ENCODE measurements at places on chromosomes 6 and 20.

GRCh38 chr20:25389401-25389857 is 1.2 kb downstream of the ABHD12 start:
- DNase-seq: no peak

- DNase-seq: no peak
Observed at GRCh38 chr6:44498436-44498835, 110.9 kb downstream of the CDC5L start.

- no peak for DNase-seq
Observed at GRCh38 chr20:63103402-63104311, 96.9 kb upstream of the BHLHE23 start.

DNA sequence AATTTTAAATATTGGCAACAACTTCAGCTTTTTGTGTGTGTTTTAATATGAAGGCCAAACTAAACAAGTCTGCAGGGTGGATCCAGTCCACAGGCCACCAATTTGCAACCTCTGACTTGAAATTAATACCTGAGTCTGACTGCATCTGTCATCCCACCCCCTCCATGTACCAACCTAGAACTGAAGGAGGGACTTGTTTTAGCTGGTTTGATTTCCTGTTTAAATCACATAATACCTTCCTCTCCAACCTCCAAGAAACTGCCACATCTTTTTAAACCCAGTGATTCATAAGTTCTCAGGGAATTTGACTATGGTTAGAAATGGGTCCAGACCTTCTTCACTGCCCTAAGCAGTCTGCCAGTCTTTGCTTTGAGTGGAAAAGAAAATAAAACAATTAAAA is 21.6 kb downstream of the RNF8 start:
- DNase-seq: no peak

DNA sequence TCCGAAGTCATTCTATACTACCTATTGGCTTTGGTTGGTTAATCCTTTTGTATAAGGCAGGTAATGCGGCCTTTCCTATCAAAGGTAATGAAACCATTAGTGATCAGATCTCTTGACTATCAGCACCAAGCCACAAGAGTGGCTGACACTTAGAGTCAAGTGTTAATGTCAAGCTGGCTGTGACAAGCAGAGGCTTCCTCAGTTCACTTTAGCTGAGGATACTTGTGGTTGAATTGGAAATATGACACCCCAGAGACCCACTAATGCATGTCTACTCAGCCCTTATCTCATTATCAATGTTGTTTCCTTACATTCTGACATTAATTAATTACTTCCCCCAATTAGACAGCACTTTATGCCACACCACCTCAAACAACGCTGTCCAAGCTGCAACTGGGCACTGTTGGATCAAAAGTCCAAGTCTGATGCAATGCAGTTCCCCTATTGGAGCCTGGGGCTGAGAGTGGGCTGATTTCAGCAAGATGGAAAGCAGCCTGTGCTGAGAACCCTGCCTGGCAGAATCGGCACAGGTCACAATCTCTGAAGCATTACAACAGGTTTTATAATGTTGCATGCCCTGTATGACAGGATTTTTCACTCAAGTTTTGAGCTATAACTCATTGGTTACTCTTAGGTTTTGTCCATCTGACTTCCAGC is 273.5 kb downstream of the COL12A1 start:
- no peak for DNase-seq

DNA sequence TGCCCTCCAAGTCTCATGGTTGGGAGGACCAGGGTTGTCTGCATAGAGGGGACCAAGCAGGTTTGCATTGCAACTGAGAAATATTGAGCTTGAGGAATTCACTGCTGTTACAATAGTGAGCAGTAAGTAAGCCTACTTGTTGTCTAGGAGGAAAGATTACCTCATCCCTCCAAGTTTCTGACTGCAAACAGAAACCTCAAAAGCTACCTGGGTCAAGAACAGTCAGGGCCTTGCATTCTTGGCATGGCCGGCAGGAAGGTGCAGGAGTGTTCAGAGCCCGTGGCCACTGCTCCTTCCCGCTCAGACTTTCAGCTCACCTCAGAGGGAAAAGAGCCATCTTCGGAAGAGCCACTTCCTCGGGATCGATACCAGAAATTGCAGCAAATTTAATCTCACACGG is 46.0 kb upstream of the DOK5 start:
- DNase-seq: no peak

DNA sequence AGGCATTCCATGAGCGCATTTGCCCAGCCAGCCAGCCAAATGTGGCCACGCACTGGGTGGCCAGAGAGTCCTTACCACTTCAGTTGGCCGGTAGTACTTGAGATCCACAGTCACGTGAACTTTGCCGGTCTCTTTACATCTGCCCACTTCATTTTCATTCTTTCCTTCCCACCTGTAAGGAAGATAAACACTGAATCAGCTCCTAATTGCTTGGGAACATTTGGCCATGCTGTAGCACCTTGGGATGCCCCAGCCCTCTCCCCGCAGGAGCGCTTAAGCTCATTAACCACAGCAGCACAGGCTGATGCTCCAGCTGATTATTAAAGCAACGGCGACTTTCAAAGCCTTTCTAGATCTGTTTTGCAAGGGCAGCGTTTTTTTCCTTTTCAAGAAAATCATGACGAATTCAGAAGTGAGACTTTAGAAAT is 116.6 kb downstream of the FOXC1 start:
- DNase-seq: no peak

- no peak for DNase-seq
Observed at GRCh38 chr6:155274533-155274932, 10.7 kb downstream of the CLDN20 start.

GRCh38 chr20:56428881-56429280 is 16.8 kb downstream of the CASS4 start:
- no peak for DNase-seq

DNA sequence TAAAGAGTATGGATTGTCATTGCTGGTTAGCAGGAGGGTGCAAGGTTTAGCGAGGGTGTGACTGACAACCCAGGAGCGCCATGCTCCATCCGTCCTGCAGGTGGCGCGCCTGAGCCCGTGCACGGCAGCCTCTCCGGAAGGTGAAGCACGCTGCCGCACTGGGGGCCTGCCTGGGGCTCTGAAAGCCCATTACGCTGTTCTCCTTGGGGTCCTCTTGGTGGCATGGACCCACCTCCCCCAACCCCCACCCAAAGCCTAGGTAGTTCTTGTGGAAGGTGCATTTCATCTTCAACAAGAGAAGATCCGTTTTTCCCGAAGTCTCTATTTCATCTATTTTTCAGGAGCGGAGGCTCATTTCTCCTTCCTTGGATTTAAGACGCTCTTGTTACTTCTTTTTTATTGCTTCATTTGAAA is 197.4 kb upstream of the KCNG1 start:
- peak; percentile 37 for DNase-seq

DNA sequence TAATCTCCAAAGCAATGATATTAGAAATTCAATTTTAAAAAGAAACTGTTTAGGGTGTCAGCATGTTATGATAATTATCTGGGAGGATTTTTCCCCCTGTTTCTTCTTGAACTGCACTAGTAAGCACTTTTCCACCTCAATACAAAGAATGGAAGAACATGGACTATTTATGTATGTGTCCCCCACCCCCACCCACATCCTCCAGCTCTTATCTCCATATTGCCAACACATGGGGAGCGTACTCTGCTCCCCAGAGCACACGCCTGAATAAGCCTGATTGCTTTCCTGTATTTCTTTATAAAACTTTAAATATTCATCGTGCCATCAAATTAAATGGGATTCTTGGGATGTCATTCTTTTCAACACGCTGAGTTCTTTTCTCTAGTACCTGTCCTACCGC is 11.4 kb upstream of the LRFN2 start:
- no peak for DNase-seq

GRCh38 chr20:61886721-61887595 is 178.7 kb downstream of the TAF4 start:
- peak; percentile 24 for DNase-seq

GRCh38 chr20:1535420-1536175 is 21.9 kb downstream of the SIRPD start:
- no peak for DNase-seq

GRCh38 chr20:10731190-10731965 is 57.6 kb upstream of the JAG1 start:
- DNase-seq: no peak

GRCh38 chr6:97114645-97115044 is 168.4 kb downstream of the MMS22L start:
- no peak for DNase-seq

- DNase-seq: no peak
Observed at GRCh38 chr20:3405696-3406358, 1.6 kb downstream of the DNAAF9 start.

GRCh38 chr6:46711491-46711890 is 23.7 kb downstream of the PLA2G7 start:
- DNase-seq: no peak

DNA sequence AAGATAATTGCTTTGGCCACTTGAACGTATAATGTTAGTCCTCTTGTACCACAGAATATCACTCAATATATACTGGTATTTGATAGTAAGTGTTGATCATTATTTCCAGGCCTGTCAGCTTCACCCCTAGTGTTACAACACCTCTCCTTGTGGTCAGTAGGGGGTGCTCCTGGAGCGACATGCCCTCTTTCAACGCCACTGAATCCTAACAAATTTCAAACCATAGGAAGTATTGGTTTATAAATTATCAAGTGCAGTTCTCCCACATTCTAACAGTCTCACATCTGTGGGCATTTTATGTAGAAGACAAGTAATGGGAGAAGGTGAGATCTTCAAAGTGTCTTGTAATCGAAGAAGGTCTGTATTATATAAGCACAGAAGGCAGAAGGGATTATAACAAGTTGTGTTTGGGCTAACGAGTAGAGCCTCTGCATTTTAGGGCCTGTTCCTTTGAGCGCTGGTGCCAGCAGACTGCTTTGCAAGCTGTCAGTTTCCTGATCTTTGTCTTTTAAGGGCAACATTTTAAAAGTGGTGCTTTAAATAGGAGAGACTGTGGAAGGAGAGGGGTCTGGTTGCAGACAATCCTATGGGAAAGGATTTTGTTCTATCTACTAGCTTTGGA is 57.1 kb upstream of the CEP162 start:
- no peak for DNase-seq

DNA sequence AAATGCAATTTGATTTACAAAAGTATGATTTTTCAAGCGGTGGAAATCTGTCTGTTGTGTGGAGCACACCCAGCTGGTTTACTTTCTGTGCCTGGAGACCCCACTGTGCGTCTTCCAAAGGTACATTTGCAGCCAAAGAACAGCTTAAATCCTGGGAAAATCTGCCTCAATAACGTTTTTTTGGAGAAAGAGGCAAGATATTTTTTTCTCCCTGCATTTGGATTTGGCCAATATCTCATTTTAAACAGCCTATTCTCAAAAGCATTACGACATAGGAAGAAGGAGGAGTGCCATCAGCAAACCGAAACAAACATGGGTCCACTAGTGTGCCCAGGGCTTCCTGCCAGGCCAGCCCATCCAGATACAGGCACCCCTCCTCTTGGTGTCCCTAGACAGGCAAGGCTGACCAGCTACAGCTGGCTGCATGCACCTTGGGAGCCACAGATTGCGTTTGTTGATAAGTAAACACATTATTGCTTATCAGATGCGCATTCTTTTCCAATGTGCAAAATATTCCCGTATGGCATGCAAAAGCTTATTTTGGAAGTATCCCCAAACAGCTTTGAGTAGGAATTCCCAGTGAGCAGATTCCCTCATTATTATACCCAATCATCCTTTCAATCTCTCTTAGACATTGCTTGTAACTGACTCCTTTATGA is 184.5 kb upstream of the MARCKS start:
- no peak for DNase-seq

DNA sequence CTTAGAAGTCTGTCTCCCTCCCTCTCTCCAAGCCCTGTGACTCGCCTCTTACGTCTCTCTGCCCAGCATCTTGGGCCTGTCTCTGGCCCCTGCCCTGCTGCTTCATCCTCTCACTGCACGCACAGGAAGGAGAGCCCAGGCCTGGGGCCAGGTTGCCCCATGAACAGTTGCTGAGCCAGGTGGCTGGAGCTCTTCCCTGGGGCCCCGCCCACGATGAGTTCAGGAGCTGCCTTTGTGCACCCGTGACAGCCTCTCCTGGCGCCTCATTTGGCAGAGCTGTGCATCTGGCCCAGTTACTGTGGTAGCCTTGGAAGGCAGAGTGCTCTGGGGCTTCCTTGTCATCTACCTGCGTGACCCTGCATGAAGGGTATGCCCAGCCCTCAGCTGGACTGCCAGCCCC is 44.5 kb downstream of the SLC52A3 start:
- DNase-seq: no peak

GRCh38 chr6:170063431-170063830 is 227.4 kb downstream of the DLL1 start:
- no peak for DNase-seq

GRCh38 chr6:151010071-151010470 is 144.6 kb downstream of the MTHFD1L start:
- DNase-seq: no peak

DNA sequence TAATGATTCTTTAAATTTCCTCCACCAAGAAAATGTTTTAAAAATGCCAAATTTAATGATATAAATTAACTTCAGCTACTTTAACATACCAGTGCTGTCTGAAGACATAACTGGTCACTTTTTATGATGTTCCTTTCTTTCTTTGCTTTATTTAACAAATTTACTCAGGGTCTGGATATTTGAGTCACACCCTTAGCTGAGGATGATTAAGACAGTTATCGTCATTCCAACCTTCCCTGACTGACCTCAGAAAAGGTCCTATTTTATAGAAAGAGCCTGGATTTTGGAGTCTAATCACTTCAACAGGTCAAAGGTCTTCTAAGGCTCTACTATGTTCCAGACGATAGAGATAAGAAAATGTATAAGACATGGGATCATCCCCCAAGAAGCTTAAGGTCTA is 47.4 kb upstream of the CEP162 start:
- no peak for DNase-seq

DNA sequence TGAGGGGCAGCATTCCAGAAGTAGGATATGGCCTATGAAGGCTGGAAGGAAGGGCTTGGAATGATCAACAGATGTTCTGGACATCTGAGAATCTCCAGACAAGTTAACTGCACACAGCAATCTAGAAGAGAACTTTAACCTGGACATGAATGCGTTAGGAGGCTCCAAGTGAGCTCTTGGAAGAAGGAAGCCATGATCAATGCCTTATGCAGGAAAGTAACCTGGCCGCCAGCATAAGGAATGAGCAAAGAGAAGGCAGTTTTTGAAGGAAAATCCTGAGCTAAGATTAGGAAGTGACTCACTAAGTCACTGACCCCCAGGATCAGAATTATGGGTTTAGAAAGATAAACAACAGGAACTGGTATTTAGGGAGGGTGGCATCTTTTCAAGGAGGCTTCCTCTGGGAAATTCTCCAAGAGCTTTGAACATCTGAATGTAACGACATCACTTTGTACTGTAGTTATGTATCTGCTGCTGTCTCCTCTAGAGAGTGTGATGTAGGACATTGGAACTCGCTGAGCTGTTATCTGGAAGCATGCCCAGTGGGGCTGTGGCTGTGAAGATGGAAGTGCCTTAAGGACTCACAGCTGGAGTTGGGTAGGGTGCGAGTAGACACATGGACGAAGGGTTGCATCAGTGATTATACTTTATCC is 236.8 kb downstream of the PACRG start:
- no peak for DNase-seq
